ENCODE measurements at places on chromosomes 7 and 10.

- DNase-seq: no peak
These were observed 222.4 kb downstream of the RPS24 start for GRCh38 chr10:78255796-78256638.

GRCh38 chr10:77223526-77224460 lies 413.8 kb downstream of the KCNMA1 start:
- no peak for DNase-seq

DNA sequence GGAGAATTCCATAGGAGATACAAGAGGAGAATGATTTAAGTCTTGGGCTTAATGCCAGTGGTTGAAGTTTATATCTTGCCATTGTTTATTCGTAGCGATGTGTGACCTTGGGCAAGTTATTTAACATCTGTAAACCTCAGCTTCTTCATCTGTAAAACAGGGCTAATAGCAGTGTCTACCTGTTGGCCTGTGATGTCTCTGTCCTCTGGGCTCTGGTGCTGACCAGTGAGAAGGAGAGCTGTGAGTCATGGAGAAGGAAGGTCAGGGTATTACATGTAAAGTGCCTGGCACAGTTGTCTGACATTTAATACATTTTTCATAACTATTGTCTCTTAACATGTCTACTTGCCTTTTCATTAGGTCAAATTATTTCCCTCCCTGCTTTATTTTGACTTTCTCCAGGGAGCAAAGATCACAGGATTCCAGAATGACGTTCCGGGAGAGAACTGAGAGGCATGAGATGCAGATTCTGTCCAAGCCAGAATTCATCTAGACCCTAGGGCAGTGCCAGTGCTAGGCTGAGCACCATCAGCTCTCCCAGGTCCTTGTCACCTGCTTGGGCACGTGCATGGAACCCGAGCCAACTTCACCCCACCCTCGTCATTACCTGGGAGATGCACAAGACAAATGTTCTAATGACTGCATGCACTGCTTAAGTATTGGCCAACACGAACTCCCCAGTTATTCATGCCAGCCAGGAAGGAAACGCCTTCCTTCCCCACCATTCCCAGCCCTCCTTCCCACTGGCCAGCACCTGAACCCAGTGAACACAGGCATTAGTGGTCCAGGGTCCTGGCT lies 187.9 kb downstream of the DPY19L1 start:
- no peak for DNase-seq

- no peak for DNase-seq
These were observed 16.6 kb upstream of the FAM170B start for GRCh38 chr10:49150426-49150825.

DNA sequence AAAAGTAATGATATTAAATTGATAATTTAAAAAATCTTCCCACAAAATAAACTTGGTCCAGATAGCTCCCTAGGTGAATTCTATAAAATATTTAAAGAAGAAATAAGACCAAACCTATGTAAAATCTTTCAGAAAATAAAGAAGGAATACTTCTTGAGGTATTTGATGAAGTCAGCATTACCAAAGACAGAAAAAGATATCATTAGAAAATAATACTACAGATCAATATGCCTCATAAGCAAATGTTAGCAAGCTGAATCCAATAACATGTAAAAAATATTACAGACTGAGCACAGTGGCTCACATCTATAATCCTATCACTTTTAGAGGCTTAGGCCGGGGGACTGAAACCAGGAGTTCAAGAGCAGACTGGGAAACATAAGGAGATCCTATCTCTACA lies 30.0 kb downstream of the TMEM26 start:
- no peak for DNase-seq

GRCh38 chr10:32050177-32050576 lies 6.0 kb downstream of the KIF5B start:
- DNase-seq: no peak

- DNase-seq: no peak
These were observed 121.3 kb downstream of the AVL9 start for GRCh38 chr7:32616625-32617024.

- no peak for DNase-seq
These were observed 175.8 kb upstream of the PRKCQ start for GRCh38 chr10:6755781-6756460.

- DNase-seq: no peak
These were observed 73.4 kb downstream of the CFAP46 start for GRCh38 chr10:132868995-132869394.

DNA sequence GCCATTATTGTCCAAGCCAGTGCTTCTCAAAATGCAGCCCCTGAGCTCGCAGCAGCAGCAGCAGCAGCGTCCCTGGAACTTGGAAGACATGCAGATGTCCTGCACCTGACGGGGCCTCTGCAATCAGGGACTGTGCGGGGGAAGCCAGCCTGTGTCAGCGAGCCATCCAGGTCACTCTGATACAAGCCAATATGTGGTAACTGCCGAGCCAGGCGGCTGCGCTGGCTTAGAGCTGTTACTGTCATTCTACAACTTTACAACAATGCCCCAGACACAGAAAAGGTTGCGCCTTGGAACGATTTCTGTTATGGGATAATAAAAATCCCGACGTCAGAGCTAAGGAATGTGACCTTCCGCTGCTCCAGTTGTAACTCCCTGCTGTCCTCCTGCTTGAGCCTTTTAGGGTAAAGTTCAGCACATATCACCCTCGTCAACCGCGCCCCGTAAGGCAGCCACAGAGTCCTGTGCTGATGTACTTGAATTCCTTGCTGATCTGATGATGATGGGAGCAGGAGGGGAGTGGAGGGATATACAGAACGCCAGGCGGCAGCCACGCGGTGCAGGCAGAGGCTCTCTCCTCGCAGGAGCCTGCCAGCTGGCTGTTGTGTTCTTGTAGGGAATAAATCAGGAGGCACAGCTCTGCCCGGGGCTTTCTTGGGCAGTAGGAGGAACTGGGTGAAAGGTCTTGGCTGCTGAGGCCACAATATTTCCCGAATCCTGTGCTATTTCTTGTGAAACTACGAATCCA lies 20.0 kb upstream of the CRYGN start:
- DNase-seq: no peak

DNA sequence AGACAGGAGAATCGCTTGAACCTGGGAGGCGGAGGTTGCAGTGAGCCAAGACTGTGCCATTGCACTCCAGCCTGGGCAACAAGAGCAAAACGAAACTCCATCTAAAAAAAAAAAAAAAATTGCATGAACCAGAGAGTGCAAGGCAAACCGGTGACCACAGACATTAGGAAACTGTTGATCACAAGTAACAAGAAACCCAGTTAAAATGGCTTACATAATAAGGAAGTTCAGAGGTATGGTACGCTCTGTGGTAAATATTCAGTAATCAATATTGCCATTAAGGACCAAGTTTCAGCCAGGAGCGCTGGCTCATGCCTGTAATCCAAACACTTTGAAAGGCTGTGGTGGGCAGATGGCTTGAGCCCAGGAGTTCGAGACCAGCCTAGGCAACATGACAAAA lies 9.2 kb upstream of the NT5C2 start:
- DNase-seq: no peak

GRCh38 chr7:1249731-1250130 lies 17.1 kb downstream of the UNCX start:
- DNase-seq: no peak

GRCh38 chr7:31335161-31335856 lies 5.2 kb downstream of the NEUROD6 start:
- no peak for DNase-seq

DNA sequence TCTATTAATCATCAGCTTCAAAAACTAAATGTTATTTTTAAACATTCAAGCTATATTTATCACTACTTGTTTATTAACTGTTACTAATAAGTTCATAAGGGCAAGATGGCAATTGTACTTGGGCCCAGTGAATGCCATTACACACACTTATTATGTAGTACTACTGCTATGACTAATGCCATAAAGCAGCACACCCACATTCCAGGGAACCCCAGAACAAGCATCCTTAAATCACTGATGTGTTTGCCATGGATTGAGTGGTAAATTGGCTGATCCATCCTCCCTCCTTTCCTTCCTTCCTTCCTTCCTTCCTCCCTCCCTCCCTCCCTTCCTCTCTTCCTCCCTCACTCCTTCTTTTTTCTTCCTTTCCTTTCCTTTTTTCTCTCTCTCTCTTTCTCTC lies 37.4 kb upstream of the RSU1 start:
- no peak for DNase-seq

GRCh38 chr10:8588135-8588534 lies 533.6 kb downstream of the GATA3 start:
- no peak for DNase-seq

DNA sequence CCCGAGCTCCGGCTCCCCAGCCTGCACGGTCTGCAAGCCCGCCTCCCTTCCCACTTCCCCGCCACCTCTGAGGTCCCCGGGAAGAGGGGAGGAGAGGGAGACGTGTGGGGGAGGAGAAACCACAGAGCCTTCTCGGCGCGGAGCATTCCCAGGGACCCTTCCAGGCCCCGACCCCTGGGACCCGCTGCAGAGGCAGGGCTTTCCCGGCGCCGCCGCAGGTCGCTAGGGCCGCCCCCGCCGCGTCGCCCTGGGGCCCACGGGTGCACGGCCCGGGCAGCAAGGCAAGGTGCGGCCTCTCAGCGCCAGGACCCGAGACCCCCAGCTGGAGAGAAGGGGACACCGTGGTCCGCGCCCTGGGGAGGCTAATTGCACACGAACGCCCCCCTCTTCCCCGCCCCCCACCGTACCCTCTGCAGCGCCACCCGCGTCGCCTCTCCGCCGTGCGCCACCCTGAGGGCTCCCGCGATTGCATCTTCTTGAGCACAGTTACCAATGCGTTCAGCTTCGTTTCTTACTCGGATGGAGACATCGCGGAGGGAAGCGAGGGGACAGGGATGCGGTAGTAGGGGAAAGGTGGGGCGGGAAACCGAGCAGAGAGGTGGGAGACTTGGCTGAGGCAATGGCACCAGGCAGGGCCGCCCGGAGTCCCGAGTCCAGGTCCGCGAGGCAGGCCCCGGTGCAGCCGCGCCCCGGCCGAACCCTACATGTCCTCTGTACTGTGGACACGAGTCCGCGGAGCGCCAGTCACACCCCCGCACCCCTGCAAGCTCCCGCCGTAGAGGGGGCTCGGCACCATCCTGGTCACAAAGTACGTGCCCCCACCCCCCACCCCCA lies 28.9 kb downstream of the SKIDA1 start:
- peak; percentile 23 for DNase-seq

GRCh38 chr7:129832701-129833227 lies 120.0 kb downstream of the UBE2H start:
- DNase-seq: no peak

DNA sequence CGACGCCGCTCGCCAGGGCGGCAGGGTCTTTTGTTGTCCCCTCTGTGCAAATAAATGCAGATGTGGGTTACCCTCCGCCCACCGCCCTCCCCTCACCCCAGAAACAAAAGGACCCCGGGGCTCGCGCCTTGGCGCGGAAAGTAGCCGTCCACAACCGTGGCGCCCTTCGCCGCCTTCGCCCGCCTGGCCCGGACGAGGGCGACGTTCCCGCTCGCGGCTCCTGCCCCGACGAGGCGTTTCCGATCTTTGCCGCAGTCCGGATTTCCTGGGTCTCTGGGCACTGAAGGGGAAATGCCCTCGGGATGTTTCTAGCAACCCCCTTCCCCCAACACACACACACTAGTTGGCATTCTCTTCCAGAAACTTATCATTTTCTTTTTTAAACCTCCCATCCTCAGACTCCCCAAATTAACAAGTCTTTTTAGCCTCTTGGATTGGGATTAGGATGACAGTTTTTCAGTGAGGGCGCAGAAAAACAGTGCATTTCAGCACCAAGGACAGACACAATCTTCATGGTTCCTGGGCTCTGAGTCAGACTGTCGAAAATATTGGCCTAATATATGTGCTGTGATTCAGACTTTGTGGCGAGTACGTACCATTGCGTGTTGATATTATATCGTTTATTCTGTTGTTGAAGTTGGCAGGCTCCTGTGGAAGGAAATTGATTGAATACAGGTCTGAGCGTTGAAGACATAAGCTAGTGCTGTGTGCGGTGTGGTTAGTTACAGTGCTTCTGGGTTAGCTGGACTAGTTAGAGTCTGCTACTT lies 771 bp downstream of the PHYHIPL start:
- DNase-seq: no peak

GRCh38 chr10:22761569-22762220 lies 47.3 kb upstream of the PIP4K2A start:
- DNase-seq: no peak

GRCh38 chr10:12907656-12908055 lies 93.9 kb downstream of the CCDC3 start:
- DNase-seq: no peak

DNA sequence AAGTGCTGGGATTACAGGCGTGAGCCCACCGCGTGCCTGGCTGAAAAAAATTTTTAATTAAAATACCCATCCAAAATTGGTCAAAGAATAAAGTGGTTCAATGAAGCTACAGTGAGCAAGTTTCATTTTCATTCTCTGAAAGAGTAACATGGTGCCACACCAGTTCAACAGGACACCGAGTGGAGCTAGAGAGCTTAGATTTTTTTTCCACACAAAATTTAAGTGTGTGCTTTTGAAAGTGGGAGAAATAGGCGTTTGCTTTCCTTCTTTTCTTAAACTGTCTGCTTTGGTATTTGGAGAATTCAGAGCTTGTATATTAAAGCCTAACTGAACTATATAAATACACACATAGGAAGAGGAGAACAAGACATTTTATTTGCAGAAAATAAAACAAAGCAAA lies 43.4 kb downstream of the BPGM start:
- no peak for DNase-seq

DNA sequence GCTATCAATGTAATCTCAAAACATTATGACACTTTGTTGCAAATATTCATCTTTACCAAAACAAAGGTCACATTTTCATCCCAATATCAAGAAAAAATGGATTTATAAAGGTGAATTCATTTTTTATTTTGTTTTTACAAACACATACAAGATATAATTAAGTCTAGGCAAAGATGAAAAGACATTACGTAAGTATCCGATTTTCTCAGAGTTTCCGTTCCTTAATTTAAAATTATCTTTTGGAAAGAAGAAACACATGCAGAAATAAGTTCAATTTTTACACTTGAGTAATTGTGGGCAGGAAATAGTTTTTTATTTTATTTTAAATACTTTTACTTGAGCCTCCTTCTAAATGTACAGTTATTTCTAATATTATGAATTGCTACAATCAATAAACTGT lies 24.6 kb downstream of the RTKN2 start:
- DNase-seq: no peak

GRCh38 chr10:44853148-44853734 lies 57.9 kb upstream of the TMEM72 start:
- no peak for DNase-seq

GRCh38 chr10:115026056-115026745 lies 67.0 kb upstream of the ATRNL1 start:
- DNase-seq: no peak

GRCh38 chr10:109282510-109282909 lies 640.8 kb downstream of the XPNPEP1 start:
- DNase-seq: no peak

DNA sequence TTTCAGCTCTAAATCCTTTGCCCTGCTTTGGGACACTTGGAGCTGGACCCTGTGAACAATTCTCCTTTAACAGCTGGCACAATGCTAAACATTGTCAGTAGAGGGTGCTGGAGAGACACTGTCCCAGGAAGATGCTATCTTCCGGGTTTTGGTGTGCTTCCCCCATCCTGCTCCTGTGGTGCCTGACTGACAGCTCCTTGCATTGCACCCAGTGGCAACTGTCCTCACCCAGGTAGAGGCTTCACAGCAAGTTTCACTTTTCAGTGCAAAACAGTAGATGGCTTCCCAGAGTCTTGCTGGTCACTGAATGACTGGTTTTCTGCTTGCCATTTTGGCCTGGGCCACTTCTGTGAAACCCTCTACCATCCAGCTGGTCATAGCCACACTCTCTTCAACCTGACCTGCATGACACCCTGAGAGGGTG lies 77.3 kb downstream of the CDC14C start:
- DNase-seq: no peak

GRCh38 chr10:132607961-132608495 lies 70.4 kb downstream of the INPP5A start:
- no peak for DNase-seq

- no peak for DNase-seq
These were observed 12.7 kb downstream of the RAB19 start for GRCh38 chr7:140416560-140416959.

Measured in activated CD8-positive, alpha-beta memory T cell treated with anti-CD3 and anti-CD28 coated beads for 1 hour (primary cell).